Activated CD8-positive, alpha-beta memory T cell treated with anti-CD3 and anti-CD28 coated beads for 1 hour (primary cell): ENCODE measurements at places on chromosomes 7 and 10.

DNA sequence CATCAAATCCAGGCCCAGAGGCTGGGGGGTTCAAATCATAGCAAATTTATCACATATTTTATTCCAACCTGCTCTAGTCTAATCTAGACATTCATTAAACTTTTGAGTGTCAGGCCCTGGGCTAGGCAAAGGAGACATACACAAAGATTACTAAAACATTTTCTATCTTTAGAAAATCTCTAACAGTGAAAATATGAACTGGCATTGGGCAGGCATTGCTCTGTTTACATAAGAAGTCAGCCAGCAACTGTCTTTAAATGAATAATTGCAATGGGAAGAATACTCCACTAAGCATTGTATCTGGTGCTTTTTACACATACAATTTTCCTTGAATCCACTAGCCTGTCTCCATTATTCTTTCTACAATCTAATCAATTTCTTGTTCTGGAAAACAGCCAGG lies 222.5 kb upstream of the LRRN3 start:
- DNase-seq, result no peak

DNA sequence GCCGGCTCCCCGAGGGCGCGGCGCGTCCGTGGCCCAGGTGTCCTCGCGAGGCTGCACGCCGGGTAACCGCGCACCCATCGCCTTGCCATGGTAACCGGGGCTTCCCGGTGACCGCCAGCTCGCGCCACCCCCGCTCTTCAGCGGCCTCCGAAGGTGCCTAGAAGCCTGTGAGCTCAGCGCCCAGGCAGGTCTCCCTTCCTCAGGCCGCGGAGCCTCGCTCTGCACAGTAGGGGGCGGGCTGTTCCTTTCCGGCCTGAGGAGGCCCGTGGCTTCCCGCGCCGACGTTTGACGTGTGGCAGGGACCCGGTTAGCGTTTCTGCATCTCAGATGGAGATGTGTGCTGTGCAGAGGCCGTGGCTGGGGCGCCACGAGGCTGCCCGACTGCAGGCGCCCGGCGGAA lies 117.1 kb downstream of the DYNC2I1 start:
- peak; percentile 28 for DNase-seq

DNA sequence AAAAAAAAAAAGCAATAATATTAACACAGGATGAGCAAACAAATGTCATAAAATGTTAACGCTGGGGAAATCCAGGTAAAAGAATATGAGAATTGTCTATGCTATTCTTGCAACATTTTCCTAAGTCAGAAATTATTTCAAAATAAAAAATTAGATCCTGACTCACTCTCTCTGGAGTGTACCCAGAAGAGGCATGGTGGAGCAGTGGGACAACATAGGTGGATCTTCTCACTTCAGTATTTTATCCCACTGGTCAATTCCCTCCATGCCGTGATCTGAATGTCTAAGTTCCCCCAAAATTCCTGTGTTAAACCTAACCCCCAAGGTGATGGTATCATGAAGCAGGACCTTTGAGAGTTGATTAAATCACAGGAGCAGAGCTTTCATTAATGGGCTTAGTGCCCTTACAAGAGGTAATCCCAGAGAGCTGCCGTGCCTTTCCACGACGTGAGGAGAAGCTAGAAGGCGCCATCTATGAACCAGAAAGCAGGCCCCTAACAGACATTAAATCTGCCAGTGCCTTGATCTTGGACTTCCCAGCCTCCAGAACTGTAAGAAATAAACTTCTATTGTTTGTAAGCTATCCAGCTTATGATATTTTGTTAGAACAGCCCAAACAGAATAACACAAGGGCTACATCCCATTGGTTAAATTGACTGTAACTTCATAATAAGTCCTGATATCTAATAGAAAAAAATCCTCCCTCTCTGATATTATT lies 35.2 kb downstream of the USP6NL start:
- DNase-seq, result no peak

- DNase-seq, result no peak
Observed at GRCh38 chr10:17092986-17093803, 36.4 kb downstream of the CUBN start.

DNA sequence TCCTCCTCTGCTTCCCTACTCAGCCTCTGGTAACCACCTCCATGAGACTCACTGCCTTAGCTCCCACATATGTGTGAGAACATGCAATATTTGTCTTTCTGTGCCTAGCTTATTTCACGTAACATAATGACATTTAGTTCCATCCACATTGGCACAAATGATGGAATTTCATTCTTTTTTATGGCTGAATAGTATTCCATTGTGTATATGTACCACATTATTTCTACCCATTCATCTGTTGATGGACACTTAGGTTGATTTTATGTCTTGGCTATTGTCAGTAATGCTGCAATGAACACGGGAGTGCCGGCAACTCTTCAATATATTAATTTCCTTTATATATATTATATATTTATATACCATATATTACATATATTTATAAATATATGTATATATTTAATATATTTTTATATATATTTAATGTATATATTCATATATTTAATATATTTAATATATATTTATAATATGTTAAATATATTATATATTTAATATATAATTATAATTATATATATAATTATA lies 1046.9 kb downstream of the DNAJB9 start:
- DNase-seq, result no peak

DNA sequence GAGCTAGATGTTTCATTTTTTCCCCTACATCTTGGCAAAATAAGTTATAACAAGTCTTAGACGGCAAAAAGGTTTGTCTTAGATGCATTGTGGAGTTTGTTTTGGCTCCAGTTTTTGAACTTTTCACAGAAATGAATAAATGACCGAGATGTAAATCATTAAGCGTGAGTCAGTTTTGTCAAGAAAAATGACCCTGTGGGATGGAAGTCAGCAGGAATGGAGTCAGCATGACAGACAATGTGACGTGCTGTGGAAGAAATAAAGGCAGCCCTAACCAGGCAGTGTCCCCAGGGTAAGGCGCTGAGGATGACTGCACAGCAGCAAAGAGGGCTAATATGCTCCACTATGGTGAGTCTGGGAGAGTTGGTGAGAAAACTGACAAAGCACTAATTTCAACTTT lies 163.2 kb downstream of the NOC3L start:
- no peak for DNase-seq

GRCh38 chr10:101353692-101354327 lies at the start of gene BTRC:
Gene BTRC, plus strand, starts transcription at chr10:101354165. Its CDS starts 16 bp downstream, at chr10:101354181.
- peak; percentile 92 for DNase-seq

DNA sequence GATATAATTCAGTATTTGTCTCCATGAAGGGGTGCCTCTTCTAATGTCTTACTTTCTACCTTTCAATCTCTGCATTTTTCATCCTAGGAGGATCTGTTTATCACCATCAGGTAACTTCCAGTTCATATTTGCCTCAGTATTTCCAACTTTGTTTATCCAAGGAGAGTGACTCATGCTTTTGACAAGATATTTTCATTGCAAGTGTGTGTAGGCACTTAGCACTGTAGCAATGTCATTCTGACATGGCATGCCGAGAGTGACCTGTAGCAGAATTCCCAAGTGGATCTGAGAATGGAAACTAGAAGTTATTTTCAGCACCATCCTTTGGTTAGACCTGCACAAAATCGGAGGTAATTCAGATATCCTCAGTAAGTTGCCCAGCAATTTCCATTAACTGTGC lies 129.9 kb downstream of the INHBA start:
- DNase-seq, result no peak

DNA sequence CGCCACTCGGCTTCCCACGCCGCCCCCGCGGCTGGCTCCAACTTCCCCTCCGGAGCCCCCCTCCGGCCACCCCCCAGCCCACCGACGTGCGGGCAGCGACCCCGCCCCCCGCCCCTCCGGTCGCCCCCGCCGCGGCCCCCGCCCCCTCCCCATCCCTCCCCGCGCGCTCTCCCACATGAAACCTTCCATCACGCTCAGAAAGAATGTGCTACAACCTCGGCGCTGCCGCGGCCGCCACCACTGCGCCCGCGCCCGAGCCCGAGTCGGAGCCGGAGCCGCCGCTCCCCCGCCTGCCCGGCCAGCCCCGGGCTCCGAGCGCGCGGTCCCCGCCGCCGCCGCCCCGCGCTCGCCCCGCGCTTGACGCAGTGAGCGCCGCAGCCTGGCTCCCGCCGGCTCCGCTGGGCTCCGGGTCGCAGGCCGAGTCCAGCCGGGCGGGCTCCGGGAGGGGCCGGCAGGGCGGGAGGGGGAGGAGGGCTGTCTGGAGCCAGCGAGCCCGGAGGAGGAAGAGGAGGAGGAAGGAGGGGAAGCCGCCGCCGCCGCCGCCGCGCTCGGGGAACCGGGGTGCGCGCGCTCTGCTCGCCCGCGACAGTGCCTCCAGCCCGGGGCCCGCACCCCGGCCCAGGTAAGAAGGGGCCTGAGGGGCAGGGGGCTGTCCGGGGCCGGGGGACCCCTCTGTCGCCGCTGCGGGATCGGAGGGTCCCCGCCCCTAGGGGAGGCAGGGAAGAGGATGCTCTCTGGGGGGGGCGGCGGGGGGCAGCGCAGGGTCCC lies 4.3 kb upstream of the ELFN1 start:
- no peak for DNase-seq

- DNase-seq, result no peak
Observed at GRCh38 chr10:63964406-63964805, 443.2 kb downstream of the REEP3 start.

DNA sequence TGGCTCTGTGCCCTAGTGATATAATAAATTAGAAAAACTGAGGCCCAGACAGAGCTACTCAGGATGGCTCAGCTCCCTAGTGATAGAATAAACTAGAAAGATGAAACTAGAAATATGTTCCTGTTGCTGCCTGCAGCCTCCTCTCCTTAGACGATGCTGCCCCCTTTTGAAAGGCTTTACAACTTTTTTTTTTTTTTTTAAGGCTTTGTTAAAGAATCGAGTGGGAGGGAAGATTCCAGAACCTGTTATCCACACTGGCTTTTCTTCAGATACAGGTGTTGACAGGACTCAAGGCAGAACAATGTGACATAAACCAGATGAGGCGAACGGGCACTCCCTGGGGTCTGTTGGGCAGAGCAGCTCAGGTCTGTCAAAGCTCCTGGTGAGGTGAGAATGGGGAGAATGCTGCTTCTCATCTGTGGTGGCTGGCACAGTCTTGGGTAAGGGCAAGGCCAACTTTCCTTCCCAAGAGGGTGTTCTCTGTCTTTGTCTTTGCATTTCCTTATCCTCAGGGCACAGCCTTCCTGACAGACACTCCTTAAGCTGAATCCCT lies 175.1 kb downstream of the COBL start:
- DNase-seq, result no peak

DNA sequence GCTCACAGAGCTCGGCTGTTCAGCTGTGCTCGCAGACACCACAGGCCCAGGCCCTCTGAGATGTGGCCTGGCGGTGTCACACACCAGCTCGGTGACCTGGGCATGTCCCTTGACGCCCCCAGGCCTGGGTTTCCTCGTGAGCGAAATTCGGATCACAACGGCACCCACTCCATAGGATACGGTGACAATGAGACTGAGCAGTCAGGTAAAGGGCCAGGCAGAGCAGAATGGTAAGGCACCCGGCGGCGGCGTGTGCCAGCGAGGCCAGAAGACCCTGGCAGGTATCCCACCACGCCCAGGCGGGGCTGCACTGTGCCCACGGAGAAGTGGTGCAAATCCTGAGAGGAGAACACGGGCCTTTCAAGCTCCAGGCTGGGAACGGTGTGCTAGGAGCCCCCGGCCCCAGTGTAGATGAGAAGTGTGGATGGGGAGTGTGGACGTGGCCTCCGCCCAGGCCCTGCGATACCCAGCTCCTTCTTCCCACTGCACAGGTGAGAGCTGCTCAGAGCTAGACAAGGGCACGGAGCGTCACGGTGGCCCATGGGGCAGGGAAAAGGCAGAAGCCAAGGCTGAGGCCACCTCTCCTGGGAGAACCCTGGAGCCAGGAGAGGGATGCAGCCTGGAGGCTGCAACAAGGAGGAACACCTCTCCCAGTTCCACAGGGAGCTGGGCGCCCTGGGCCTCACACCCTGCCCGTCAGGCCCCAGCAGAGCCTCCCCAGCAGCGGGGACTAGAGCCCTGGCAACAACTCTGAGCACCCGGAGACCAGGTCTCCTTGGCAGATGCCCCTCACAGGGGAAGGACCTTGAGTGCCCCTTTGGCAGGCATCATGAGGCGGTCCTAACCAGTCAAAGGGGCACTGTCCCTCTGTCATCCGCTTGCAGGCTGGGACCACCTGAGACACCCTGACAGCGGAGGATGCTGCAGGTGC lies 219.1 kb downstream of the MAD1L1 start:
- DNase-seq, result no peak

DNA sequence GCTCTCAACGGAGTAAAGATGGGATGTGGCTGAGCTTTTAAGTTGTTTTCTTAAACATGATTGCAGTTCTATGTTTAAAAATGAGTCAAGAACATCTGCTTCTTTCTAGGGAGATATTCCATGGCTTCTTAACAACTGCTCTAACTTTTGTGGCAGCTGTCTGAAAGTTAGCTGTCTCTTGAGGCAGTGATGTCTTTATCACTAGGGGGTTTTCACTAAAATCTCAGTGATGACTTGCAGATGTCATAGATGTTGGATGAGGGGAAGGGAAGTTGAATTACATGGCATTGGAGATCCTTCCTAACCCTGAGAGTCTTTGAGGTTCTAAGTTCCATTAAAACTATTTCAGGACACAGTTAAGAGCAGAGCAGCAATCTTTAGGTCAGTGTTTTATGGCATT lies 43.5 kb downstream of the PRKG1 start:
- no peak for DNase-seq

- DNase-seq, result no peak
Observed at GRCh38 chr10:93146336-93146735, 72.6 kb downstream of the CYP26A1 start.

- no peak for DNase-seq
Observed at GRCh38 chr7:30479202-30480120, 877 bp upstream of the NOD1 start.

DNA sequence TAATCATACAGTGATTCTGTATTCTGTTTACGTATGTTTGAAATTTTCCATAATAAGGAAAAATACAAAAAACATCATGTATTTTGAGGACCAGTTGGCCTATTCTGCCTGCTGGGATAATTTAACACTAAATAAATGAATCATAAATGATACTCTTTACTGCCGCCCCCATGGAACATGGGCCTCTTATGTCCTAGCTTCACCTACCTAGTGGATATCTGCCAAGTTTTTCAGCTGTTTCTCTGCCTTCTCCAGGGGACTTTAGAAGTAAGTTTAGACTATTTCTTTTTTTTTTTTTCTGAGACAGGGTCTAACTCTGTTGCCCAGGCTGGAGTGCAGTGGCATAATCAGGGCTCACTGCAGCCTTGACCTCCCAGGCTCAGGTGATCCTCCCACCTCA lies 10.4 kb downstream of the NFE2L3 start:
- no peak for DNase-seq
